Activated B cell treated with CpG ODN at 0.5 μM for 24 hours (primary cell): ENCODE measurements at places on chromosomes 11 and 22. TPM values are rescaled to one million over a fixed set of nuclear protein-coding genes. Genes with fewer than 3 reads are reported as not detected.

Gene MFNG
- total RNA-seq = 86.1 and 90.6 TPM in 2 replicates

Gene SCUBE1
- 0.12 TPM in 1 of 2 replicates, not detected in the other for total RNA-seq

DNA sequence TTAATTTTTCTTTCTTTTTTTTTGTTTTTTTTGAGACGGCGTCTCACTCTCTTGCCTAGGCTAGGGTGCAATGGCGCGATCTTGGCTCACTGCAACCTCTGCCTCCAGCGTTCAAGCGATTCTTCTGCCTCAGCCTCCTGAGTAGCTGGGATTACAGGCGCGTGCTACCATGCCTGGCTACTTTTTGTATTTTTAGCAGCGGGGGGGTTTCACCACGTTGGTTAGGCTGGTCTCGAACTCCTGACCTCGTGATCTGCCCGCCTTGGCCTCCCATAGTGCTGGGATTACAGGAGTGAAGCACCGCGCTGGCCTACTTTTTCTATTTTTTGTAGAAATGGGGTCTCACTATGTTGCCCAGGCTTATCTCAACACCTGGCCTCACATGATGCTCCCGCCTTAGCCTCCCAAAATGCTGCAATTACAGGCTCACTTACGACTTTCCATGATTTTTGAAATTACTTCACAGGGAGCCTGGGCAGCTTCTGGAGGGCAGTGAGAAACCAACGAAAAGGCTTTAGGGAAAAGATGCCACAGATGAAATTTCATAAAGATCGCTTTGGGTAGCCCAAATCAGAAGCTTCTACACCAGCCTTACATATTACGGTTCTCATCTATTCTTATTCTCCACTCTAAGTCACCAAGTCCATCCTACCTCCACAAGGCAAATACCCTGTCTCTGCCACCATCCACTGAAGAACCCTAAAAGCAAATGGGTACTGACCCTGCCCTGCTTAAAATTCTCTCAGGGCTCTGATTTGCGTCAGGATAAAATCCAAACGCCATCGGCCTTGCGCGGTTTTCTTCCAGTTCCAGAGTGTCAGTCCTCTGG is 866 bp upstream of the RRM1 start:
- peak overlapping the region; percentile 95 for H3K27ac ChIP-seq
- DNase-seq = no peak
- H3K27me3 ChIP-seq = no peaks in the 10 kb centered on the region
- peaks cover 34% of the 10 kb centered on the region for H3K36me3 ChIP-seq

- H3K27me3 ChIP-seq = no peaks in the 10 kb centered on the region
- no peak for DNase-seq
- H3K36me3 ChIP-seq = no peaks in the 10 kb centered on the region
- H3K4me3 ChIP-seq = no peak overlapping the region
- peak overlapping the region; percentile 9 for H3K27ac ChIP-seq
These were observed 67.1 kb downstream of the GGTLC2 start for GRCh38 chr22:22711532-22711913.

DNA sequence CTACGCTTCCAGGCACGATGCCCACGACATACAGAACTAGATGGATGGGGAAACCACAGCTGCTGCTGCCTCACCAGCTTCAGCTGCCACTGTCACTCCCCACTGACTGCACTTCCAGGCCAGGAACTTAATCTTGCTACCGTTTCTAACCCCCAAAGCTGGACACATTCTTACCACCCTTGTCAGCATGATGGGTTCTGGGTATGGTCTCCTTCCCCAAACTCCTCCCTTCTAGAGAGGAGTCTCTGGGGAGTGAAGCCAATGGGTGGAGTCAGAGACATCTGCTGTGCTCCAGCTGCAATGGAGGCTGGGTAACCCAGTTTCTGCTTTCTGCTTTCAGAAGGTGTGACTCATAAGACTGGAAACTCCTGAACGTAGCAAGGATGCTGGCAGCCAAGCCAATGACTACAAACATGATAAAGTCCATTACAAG is 87.0 kb upstream of the THY1 start:
- peaks cover 2% of the 10 kb centered on the region for H3K27me3 ChIP-seq
- H3K4me1 ChIP-seq = peaks cover 35% of the 10 kb centered on the region
